NCI-H1694 (cell line): ENCODE measurements at places on chromosomes 6 and 20.

DNA sequence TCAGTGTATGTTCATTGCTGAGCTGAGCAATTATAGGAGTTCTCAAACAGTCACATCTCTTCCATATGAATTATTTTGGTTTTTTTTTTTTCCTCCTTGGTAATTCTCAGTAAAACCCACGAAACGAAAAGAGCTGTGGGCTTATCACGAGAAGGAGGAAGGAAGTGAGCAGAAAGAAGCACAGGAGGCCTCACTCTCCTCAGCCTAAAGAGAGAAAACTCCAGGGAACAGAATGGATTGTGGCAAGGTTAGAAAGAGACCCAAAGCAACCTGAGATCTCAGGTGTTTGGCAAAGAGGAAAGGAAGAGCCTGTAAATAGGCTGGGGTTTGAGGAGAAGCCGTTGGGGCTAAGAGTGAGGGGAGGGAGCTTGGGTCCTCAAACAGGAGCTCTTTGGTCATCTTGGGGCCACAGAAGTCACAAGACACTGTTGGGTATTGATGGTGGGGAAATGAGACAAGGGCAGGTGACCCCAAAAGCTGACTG, 67.8 kb upstream of the CITED2 start:
- no peak for DNase-seq

DNA sequence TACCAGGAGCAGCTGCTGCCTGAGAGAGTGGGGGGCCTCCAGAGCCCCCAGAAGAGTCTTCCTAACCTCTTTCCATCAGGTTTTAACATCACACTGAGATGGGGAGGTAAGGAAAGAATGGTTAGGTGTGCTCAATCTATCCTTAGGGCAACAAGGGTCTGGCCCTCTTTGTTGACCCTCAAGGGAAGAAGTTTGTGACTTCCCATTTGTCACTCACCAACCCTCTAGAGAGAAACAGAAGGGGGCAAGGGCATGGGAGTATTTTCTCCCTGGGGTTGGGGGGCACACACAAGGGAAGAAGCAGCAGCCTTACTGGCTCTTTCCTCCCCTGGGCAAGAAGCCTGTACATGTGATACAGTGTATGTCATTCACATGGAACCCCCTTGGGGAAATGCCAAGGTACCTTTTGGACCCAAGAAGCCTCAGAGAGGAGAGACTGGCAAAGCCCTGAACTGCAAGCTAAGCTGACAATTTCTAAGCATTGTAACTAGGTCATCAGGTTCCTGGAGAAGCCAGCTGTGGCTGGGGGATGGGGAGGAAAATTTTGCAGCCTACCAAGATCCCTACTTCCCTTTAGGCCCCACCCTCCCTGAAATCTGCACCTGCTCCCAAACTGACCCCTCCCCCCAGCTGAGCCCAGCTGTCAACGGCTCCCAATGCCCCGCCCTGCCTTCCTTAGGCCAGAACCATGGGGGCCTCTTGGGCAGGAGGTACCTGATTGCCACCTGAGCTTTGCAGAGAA, 14.5 kb downstream of the BCL2L1 start:
- peak; percentile 35 for DNase-seq

DNA sequence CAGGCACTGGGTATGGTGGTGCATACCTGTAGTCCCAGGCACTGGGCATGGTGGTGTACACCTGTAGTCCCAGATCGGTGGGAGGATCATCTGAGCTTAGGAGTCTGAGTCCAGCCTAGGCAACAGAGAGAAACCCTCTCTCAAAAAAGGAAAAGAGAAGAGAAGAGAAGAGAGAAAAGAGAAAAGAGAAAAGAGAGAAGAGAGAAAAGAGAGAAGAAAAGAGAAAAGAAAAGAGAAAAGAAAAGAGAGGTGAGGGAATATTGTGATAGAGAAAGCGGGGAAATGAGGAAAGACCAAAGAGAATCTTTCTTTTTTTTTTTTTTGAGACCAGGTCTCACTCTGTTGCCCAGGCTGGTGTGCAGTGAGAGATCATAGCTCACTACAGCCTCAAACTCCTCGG, 108.7 kb downstream of the ARHGAP18 start:
- no peak for DNase-seq

- DNase-seq = peak; percentile 91
Observed at GRCh38 chr20:46220455-46221207, 87.7 kb downstream of the CDH22 start.

DNA sequence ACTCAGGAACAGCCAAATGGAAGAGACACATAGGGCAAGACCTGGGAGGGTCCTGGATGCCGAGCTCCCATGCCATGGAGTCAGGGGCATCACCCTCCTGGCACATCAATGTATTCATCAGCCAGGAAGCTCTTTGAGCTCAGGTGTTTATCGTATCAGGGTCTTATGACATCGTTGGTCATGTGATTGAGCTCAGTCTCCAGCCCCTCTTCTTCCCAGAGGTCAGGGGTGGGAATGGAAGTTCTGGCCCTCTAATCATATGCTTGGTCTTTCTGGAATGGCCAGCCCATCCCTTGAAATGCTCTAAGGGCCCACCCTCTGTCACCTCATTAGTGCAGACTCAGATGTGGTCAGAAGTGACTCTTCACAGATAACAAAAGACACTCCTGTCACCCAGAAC, 52.4 kb upstream of the TULP4 start:
- no peak for DNase-seq

- no peak for DNase-seq
Observed at GRCh38 chr6:46760925-46761324, 14.2 kb downstream of the ANKRD66 start.

DNA sequence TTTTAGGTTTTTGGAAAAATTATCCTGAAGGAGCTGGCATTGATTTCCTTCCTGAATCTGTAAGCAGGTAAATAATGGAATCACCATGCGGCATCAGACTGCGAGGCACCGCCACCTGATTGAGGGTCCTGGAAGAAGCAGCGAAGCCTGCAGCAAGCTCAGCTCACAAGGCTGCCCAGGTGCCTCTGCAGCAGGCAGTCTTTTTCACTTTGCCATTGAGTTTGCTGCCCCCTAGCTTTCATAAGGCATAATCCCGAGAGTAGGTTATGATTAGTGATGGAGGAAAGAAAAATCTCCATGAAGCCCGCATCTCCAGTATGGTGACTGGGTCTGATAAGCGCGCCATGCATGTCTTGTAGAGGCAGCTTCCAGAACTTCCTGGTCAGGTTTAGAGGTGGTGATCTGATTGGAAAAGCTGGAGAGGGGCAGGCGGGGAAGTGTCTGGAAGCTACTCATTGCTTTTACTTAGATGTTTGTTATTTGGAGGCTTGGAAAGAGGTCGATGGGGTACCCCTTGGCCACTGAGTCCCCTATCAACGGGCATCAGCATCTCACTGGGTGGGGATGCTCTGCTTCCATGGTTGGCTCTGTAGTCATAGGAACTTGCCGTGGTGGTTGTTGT, 26.7 kb downstream of the IYD start:
- peak; percentile 54 for DNase-seq

DNA sequence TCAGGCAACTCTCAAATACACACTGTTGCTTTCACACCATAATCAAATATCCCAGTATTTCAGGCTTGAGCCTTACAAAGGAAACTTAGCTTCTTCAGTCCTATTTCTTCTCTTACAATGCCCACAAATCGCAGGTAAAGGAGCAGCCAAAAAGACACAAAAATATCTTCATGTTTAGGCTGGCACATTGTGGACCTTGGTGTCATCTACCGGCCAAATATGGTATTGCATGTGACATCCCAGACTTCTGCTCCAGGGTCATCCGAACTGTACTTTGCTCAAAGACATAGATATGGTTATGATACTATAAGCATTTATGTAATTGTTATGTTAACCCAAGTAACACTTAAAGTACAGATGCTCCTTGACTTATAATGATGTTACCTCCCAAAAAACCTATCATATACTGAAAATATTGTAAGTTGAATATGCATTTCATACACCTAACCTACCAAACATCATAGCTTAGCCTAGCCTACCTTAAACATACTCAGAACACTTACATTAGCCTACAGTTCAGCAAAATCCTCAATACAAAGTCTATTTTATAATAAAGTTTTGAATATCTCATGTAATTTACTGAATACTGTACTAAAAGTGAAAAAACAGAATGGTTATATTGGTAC, 4.6 kb downstream of the OR2H2 start:
- peak; percentile 32 for DNase-seq

- DNase-seq = no peak
Observed at GRCh38 chr6:90485635-90486277, 101.1 kb downstream of the MAP3K7 start.

DNA sequence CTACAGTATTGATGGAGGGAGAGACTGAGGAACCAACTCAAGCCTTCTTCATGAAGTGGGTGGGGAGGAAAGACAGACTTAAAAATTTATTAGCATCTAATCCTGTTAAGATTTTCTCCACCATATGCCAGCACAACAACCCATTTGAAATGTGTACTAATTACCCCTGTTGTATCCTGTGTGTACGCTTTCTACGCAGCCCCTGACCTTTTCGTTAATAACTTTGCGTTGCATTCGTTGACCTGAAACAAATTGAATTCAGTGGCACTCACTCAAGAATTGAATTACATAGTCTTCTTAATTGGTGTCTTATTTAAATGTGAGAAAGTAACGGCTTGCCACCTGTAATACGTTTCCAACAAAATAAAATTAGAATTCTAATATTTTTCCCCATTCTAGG, 113.9 kb downstream of the LINC00237 start:
- no peak for DNase-seq

DNA sequence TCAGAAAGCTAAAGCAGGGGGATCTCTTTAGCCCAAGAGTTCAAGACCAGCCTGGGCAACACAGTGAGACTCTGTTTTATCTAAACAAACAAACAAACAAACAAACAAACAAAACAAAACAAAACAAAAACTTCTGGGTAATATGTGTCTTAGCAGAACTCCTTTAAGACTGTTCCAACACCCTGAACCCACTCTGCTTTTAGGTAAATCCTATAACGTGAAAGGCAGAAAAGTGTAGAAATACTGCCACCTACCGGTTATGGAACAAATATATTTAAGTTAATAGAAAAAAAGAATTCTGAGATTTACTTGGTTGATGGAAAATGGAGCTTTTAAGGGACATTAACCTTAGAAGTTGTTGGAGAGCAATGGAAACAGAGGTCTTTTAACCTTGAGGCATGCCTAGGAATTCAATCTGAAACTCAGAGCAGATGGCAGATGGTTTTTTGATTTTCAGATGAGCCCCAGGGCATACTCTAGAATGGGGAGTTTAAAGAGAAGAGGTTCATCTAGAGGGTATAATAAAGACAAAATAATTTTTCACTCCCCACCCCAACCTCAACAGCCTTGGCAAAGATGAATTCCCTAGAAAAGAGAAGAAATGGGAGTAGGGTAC, 38.5 kb downstream of the SOD2 start:
- peak; percentile 61 for DNase-seq

- DNase-seq = no peak
Observed at GRCh38 chr6:118665011-118665410, 13.6 kb upstream of the CEP85L start.

GRCh38 chr20:10492065-10492464, 57.0 kb downstream of the SLX4IP start:
- DNase-seq = no peak

DNA sequence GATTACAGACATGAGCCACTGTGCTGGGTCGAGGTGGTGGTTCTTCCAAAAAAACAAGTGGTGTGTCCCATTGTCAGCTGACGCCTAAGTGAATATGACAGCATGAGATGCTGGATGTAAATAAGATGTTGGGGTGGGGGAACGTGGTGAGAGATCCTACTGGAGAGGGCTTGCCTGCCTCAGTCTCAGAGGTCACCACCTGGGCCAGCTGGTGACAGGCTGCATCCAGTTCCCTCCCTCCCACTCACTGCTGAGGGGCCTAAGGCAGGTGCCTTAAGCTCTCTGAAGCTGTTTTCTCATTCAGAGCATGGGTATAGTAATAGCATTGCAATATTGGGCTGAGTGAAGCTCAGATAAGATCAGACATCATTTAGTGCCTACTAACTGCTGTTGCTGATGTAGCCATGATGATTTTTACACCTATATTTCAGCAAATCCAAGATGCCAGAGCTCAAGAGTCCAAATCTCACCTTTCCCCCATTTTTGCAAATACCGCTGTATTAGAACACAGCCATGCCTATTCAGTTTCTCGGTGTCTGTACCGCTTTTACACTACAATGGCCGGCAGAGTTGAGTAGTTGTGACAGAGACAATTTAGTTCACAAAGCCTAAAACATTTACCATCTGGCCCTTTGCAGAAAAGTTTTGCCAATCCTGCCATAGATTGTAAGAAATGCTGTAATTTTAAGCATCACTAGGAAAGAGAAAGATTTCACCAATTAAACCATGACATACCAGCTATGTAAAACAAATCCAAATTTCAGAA, 171.3 kb downstream of the ANKRD60 start:
- DNase-seq = no peak

DNA sequence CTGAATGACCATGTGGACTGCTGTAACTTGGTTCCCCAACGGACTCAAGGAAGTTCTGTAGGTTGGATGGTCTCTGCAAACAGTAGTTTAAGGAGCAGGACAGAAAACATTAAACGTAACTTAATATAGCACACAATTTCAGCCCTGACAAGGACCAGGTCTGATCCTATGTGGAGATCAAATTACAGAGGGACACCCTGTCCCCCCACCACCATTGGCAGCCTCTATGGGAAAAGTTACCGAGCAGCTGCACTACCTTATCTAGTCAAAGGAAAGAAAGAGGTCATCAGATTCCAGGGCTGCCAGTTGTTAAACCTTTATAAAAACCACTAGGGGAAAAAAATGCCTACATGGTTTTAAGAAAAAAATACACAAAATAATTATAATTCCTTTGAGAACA, 191.5 kb upstream of the RSPO3 start:
- no peak for DNase-seq

- DNase-seq = no peak
Observed at GRCh38 chr6:136763255-136763654, 29.0 kb downstream of the MAP3K5 start.

- DNase-seq = no peak
Observed at GRCh38 chr6:157492249-157492648, 111.3 kb downstream of the ZDHHC14 start.

- DNase-seq = no peak
Observed at GRCh38 chr6:11722805-11723631, 55.6 kb downstream of the ADTRP start.

DNA sequence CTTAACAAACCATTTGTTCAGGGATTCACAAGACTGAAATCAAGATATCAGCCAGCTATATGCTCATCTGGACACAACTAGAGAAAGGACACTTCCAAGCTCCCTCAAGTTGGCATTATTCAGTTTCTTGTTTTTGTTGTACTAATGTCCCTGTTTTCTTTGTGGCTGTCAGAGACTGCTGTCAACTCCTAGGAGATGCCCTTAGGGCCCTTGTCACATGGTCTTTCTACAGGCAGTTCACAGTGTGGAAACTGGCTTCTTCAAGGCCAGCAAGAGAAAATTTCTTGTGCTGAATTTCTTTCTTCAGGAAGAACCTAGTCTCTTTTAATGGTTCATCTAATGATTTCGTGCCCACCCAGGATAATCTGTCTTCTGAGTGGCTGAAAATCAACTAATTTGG, 677.2 kb upstream of the MAN1A1 start:
- DNase-seq = no peak

- DNase-seq = no peak
Observed at GRCh38 chr6:116562614-116563013, 8.7 kb upstream of the RWDD1 start.
